ENCODE measurements at places on chromosomes 4 and X.

- DNase-seq, result no peak
Measured at GRCh38 chr4:121898150-121898549, 27.9 kb upstream of the BBS7 start.

GRCh38 chr4:38805530-38806145, 1.0 kb upstream of the TLR1 start:
- DNase-seq, result no peak

DNA sequence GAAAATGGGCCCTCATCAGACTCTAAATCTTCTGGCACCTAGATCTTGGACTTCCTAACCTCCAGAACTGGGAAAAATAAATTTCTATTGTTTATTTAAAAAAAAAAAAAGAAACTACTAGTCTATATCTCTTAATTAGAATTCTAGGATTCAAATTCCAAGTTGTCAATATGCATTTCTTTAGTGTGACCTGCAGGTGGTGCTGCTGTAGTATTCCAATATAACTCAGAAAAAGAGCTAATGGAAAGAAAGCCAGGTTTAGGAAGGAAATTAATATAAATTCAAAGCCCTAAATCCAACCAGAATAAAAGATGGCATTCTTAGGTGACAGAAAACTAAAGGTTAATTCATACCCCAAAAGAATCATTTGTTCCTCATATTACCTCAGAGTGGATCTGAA, 80.0 kb upstream of the NALF2 start:
- DNase-seq, result no peak

GRCh38 chr4:174036576-174036975, 246.9 kb downstream of the FBXO8 start:
- DNase-seq, result no peak

DNA sequence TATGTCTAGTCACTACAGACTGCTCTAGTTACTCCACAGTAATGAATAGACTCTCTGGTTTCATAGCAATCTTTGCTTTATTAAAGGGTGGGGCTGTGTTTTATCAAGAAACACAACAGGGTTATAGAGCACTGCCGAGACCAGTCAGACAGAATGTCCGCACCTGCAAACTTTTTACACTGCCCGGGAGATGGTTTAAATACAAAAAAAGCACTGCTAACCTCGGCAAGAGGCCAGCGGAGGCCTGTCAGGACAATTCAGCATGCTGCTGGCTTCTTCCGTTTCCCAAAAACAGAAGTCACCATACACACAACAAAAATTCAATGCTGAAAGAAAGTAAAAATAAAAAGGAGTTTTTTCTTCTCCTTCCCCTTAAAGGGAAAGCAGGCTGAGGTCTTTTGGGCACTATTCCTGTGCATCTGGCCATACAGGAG, 67.4 kb downstream of the IRF2 start:
- DNase-seq, result no peak

DNA sequence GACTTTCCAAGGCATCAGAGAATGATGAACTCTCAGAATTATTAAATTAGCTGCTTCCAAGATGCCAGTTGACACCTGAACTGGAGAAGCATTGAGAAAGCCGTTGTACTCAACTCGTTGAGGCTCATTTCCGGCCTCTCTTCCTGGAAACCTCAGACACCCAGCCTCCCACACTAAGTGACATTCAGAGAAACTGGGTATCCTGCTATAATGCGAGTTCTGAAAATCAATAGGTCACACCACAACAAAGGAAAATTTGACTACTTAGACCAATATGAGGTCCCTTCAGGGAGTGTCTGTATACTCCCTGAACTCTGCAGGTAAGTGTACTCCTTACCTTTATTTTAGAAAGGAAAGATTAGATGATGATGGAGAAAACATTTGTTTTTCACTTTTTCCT, 51.2 kb downstream of the ENPEP start:
- no peak for DNase-seq

DNA sequence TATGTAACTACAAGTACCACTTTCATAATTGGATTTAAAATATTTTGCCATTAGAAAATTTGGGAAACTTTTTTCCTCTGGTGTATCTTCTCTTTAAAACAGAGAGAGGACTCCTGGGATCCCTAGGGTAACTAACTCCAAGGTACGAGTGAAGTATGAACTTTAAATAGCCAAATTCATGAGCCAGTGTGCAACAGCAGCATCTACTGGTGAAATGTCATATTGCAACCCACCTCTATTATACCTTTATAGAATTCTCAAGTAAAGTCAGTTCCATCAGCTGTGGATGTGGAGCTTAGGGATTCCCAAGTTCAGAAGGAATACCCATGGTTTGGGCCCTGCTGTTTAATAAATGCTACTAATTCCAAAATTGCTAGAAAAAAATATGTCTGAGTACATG, 282.7 kb upstream of the TAPT1 start:
- no peak for DNase-seq

DNA sequence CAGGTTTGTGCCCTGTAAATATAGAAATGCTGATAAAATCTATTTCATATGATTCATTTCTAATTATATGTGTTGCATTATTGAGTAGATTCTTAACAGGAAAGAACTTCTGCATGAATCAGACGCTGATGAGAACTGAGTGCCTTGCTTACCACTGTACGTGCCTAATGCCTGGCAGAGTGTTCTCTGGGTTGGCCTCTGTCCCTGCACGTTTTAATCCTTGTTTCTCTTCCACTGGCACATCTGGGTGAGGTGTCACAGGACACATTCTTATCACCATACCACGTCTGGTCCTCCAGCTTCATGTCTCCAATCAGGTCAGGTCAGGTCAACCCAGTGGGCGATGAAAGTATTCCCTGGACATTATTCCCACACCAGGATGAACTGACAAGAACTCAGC, 53.6 kb downstream of the KLF3 start:
- DNase-seq, result no peak

DNA sequence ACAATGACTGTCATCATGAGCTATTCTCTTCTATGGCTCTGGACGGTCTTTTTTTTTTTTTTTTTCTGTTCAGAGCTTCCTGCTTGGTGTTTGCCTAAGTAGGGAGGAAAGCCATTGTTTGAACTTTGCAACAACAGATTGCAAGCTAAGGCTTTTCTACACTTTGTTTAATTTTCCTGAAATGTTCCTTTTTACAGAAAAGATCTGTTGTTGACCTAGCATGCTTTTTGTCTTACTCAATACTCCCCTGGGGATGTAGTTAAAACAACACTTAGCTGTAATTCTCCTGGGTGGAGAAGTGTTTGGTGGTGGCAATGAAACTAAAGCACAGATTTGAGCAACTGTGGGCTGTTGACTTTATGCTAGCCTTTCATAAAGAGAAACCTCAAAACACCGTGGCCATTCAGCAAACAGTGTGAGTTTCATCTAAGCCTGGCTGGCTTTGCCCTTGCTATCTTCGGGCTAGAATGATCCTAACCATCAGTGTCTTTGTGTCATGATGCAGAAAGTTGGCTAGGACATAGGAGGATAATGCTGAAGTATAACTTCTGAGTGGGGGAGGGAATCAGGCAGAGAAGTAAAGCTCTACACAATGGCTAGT, 110.5 kb downstream of the ANXA3 start:
- no peak for DNase-seq

GRCh38 chrX:45322382-45322781, 121.7 kb upstream of the DIPK2B start:
- DNase-seq, result no peak

DNA sequence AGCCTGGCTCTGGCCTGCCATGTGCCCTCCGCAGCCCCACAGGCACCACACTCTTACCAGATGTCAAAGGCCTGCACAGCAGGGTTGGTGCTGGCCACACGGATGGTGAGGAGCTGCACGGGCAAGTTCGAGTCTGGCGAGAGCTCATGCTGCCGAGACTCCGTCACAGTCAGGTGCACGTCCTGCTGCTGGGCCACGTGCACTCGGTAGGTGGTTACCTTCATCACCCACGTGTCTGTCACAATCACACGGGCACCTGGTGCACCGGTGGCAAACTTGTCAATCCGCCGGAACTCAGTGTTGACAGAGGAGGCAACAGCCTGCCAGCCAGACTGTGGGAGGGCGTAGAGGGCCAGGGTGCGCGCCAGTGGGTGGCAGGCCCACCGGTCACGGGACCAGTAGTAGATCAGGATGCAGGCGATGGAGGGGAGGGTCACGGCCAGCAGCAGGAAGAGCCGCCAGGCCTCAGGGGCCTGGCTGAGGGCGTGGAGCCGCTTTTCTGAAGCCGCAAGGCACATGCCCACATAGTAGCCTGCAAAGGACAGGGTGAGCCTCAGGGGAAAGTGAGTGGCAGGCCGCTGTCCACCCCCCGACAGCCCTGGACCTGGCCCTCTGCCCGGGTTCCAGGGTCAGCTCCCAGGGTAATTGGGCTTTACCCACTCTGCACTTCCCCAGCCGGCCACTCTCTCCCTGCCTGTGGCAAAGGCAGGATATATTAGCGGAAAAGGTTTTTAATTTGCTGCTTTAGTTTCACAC, 2.9 kb downstream of the TMEM129 start:
- DNase-seq, result no peak

DNA sequence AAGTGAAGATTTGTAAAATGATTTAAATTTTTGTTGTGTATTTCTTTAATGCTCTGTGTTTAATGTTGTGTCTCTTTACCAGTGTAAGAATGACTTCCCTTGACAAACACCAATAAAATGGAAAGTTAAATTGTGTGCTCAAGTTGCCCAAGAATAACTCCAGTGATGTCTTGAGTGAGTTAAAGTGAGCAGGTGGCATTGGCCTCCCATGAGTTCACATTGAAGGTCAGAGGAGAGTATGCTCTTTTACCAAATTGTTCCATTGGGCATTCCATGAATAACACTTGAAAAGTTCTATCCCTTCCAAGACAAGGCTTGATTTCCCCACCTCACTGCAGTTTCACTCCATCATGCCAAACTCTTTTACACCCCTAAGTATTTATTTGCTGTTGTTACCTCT, 4.5 kb downstream of the ANXA5 start:
- no peak for DNase-seq

GRCh38 chrX:17377091-17377717, 2.2 kb downstream of the NHS start:
- DNase-seq, result no peak

DNA sequence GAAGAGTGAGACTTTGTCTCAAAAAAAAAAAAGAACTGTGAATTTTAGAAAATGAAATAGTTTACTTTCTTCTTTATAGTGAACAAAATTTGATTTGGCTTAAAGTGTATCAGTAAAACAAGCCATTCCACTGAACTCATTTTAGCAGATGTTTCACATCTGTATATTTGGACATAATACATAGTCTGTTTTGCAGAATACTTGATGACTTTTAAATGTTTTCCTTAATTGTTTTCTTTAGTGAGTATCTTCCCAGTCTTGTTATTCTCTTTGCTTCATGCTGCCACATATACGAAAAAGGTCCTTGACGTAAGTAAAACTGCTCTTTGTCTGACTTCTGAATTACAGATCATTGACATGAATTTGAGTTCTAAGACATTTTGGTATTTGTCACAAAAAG, 8.3 kb downstream of the TMEM33 start:
- DNase-seq, result no peak

DNA sequence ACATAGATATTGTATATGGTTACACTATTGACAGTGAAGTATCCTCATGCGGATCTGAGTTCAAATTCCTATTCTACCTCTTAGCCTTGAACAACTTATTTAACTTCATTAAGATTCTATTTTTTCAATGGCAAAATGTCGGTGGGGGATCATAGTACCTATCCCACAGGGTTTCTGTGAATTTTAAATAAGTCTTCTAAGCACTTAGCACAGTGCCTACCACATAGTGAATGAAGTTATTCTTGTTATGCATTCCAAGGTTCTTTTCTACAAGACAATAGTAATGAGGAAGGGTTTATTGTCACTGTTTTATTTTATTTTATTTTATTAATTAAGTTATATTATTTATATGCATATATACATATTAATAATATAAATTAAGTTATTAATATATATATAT, 8.8 kb upstream of the ENAM start:
- no peak for DNase-seq

DNA sequence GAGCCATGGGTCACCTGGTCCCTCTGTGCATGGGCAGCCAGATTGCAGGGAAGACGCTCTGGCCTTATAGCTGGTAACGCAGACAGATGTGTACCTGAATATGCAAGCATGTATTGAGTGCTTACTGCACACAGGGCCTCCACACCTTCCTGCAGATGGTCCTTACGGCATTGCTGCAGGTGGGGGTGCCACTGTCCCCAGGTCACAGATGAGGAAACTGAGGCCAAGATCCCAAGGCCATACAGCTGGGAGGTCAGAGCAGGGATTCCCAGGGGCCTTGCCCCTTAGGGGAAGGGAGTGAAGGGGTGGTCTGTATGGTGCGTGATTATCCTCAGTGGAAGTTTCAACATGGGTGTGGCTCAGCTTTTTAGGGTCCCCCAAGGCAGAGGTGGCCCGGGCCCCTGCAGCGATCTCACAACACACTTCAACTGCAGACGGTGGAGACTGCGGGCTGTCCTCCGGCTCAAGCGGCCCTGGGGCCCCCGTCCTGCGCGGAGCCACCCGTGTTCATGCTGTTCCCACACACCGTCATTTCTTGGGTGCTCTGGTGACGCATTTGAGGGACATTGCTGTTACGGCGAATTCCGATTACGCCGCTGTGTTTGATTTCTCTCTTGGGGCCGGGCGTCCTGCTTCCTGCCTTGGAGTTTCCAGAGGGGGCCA, 8.1 kb downstream of the DOK7 start:
- DNase-seq, result no peak

DNA sequence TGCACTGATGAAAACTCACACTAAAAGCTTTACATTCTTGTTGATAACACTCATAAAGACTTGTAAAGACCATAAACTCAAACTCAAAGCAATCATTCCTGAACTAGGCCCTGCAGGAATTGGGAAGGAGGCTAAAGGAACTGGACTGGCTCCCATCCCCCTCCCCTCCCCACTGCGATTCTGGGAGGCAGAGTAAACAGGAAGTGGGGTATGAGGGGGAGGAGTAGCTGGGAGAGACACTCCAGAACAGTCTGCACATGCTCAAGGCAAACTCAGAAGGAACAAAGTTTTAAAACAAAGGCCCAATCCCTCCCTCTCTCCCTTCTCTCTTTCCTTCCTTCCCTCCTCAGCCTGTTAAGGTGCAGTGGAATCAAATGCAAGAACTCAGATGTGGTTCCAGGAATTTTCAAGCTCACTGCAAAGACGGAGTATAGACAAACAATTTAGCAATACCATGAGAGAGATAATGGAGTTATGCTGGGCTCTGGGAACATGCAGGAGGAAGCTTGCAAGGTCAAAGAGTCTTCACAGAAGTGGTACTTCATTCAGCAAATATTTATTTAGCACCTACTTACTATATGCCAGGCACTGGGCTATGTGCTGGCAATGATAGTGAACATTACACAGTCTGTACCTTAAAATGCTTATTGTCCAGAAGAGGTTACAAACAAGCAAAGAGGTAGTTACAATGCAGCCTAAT, 15.9 kb downstream of the MID1IP1 start:
- no peak for DNase-seq

All from stimulated activated CD8-positive, alpha-beta memory T cell treated with anti-CD3 and anti-CD28 coated beads, Interleukin-2, amount 100 ng/mL, for 1 hour (primary cell).